ENCODE measurements at places on chromosomes 4 and X.

GRCh38 chrX:8927066-8927635 lies 106.8 kb downstream of the FAM9B start:
- no peak for DNase-seq

DNA sequence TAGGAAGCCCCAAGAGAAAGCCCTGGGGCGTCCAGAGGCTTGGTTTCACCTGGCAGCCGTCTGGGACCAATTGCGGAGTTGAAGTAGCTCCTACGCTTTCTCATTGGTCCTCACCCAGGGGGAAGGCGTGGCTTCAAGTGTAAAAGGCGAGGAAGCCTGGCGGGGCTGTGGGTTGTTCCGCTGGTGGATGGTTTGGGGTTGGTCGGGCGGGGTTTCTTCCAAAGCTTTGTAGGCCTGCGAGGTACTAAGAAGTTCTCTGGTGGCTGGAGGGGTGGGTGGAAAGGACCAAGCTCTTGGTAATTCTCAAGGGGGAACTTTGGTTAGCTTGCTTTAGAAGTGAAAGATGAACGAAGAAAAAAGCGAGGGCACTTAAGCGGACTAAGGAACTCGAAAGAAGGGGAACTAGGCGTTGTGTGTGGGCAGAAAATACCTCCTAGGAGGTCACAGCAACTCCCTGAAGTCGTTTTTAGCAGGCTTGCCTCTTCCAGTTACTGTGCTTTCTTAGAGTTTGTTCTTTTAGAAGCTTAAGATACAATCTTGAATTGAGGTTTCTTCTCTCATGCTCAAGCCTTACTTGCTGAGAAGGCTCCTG lies 36.6 kb downstream of the CCNG2 start:
- DNase-seq, result peak; percentile 76

DNA sequence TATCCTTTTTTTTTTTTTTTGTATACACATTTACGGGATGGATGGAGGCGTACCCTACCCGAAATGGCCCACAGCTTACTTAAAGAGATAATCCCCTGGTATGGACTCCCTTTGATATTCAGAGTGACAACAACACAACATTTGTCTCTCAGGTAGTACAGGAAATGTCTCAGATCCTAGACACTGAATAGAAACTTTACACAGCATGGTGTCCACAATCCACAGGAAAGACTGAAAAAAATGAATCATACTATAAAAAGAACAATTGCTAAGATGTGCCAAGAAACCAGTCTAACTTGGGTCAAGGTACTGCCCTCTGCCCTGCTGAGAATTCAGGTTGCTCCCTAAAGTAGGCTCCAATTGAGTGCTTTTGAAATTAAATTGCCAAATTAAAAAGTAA lies 100.8 kb upstream of the LANCL3 start:
- DNase-seq, result no peak

DNA sequence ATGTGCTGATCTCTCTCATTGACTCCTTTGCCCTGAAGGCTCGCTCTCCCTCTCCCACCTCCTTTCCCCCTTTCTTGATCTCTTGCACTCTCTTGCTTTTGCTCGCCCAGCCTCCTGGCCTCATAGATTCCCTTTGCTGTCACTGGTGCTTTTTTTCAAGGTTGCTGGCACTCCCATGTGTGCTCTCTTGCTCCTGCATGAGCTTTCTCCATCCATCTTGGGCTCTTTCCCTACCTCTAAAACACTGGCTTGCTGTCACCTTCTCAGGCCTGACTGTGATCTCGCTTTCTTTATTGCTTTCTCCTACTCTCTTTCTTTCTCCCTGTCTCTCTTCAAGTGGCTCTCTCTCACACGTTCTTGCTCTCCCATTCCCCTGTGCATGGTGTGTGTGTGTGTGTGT lies 202.0 kb downstream of the HS6ST2 start:
- no peak for DNase-seq

DNA sequence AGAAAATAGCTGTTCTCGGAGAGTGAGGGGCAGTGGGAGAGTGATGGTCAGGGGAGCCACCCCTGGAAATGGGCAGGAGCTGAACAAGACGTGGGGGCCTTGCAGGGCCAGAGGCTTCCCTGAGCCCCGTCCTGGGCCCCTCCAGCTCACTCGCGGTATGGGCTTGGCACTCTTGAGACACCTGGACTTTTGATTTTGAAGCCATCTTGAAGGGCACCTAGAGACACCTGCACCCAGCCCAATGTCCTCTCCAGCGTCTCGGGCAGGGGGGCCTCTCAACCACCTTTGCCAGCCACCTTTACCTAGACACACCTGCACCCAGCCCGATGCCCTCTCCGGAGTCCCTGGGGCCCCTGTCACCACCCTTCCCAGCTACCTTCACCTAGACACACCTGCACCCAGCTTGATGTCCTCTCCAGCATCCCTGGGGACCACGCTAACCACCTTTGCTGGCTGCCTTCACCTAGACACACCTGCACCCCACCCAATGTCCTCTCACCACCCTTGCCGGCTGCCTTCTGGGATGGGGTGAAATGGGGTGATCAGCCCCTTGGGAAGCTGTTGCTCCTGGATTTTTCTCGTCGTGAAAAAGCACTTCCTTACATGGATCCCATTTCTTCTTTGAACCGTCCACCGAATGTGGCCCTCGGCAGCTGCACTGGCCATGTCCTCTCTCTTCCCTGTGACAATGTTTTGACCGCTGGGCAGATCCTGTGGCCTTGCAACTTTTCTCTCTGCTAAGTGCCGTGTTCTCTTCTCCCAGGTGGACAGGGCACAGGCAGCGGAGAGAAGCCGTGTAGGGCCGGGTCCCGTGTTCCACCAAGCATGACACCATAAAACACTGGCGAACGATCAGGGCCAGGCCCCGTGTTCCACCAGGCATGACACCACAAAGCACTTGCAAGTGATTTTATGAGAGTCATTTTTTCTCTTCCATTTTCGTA lies 47.5 kb downstream of the CPZ start:
- DNase-seq, result peak; percentile 31

GRCh38 chrX:140503714-140504351 lies 1.0 kb downstream of the SOX3 start:
- no peak for DNase-seq
